ENCODE measurements at places on chromosomes 1 and 21.

DNA sequence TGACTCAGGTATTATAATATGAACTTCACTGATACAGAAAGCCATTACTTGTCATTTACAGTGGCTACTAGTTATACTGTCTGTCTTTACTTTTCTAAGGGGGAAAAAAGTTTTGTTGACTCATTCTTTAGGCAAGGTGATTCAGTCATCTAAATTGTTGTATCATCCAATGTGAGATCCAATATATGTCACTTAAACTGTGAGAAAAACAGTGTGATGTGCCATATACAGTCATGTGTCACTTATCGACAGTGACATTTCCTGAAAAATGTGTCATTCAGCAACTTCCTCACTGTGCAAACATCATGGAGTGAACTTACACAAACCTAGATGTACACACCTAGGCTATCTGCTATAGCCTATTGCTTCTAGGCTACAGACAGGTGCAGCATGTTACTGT is 57.6 kb downstream of the KCNK2 start:
- no peak for DNase-seq

GRCh38 chr1:223500560-223501425 is 107.6 kb downstream of the CCDC185 start:
- no peak for DNase-seq

GRCh38 chr1:59375321-59376220 is 78.7 kb downstream of the FGGY start:
- no peak for DNase-seq

DNA sequence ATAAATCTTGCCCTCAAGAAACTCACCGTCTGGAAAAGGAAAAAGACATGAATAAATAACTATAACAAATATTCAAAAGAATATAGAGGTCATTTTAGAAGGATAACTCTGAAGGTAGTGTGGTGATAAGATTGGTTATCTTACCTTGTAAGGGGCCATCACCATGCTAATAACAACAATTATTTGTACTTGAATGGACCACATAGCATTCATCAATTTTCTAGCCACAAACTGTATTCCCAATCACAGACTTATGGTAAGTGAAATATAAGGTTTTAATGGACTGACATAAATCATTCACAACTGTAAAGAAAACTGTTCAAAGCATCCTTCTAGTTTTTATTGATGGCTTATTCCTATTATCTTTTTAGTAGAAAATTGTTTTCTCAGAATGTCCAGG is 57.8 kb downstream of the HMCN1 start:
- no peak for DNase-seq

GRCh38 chr1:232274999-232275710 is 354.8 kb downstream of the SIPA1L2 start:
- no peak for DNase-seq

GRCh38 chr1:29209173-29209572 is 21.6 kb downstream of the MECR start:
- DNase-seq = no peak

GRCh38 chr21:19724081-19724480 is 1274.1 kb upstream of the NCAM2 start:
- DNase-seq = no peak

- DNase-seq = no peak
Observed at GRCh38 chr1:29875557-29876028, 639.3 kb downstream of the PTPRU start.

DNA sequence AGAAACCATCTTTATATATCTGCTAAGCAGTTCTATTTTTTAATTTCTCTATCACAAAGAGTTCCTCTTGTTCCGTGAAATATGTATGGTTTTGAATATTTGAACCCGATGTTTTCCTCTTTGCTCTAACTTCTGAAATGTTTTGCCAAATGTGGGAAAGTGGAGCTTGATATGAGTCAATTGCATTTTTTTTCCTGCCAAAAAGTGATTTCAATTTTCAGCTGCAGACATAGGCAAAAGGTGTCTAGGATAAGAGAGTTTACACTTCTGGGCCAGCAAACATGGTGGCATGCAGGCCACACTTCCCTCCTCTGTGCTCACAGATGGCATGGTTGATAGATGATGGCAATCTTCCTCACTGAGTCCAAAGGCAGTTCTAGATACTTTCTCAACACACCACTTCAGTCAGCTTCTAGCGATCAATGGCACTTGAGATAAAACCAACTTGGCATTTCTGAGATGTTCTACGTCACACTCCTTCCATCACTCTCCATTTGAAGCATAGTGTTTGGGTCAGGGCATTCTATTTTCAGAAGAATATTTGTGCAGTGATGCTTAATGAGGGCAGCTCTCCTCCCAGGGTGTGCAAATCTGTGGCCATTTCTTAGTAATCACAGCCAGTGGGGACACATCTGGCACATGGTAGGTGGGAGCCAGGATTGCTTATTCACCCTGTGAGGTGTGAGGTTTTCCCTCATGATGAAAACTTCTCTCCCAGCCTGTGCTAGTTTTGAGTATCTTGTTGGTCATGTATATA is 54.4 kb upstream of the SCAF4 start:
- DNase-seq = no peak

- DNase-seq = no peak
Observed at GRCh38 chr1:208136459-208137182, 107.6 kb downstream of the PLXNA2 start.

- DNase-seq = no peak
Observed at GRCh38 chr1:62398377-62398776, 38.5 kb upstream of the USP1 start.

- no peak for DNase-seq
Observed at GRCh38 chr1:2477791-2478499, 1.9 kb downstream of the PLCH2 start.

- DNase-seq = peak; percentile 13
Observed at GRCh38 chr1:38018864-38019343, 6.4 kb downstream of the UTP11 start.

GRCh38 chr1:3504151-3504821 is 49.8 kb downstream of the ARHGEF16 start:
- DNase-seq = no peak

- no peak for DNase-seq
Observed at GRCh38 chr1:245687636-245688535, 533.1 kb downstream of the KIF26B start.

- no peak for DNase-seq
Observed at GRCh38 chr1:198671136-198671535, 32.3 kb downstream of the PTPRC start.

- no peak for DNase-seq
Observed at GRCh38 chr1:91535441-91535840, 34.8 kb downstream of the CDC7 start.

DNA sequence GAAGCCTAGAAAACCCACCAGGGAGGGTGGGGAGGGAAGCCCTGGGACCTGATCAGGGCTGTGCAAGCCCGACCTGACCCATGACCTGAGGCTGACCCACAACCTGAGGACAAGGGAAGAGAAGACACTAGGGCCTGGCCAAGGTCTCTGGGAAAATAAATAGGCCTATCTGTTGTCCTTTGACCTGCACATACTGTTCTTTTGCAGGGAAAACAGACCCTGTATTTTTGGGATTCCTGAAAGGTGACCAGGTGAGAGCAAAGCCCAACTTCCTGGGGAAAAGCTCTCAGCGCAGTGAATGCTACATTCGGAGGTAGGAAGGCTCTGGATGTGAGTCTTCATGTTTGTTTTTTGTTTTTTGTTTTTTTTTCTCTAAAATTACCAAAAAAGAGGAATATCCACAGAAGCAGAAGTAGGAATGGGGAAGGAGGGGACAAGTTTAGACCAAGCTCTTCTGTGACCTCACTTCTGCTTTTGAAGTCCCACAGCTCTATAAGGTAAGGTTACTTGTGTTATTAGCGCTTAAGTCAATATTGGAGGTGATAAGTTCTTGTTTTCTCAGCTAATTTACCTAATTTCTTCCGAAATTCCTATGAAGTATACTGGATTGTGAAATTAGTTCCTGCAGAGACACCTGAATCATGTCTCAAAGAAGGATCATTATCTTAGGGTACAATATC is 26.2 kb upstream of the LYST start:
- DNase-seq = peak; percentile 80

- DNase-seq = no peak
Observed at GRCh38 chr21:43771698-43772424, 4.2 kb downstream of the CSTB start.

DNA sequence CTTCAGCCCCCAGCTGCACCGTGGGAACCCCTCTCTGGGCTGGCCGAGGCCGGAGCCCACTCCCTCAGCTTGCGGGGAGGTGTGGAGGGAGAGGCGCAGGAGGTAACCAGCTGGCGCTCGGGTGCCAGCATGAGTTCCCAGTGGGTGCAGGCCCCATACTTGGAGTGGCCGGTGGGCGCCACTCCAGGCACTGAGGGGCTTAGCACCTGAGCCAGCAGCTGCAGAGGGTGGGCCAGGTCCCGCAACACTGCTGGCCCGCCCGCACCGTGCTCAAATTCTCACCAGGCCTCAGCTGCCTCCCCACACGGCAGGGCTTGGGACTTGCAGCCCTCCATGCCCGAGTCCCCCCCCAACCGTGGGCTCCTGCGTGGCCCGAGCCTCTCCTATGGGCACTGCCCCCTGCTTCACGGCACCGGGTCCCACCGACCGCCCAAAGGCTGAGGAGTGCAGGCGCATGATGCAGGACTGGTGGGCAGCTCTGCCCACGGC is 47.2 kb downstream of the LRRC53 start:
- DNase-seq = no peak

DNA sequence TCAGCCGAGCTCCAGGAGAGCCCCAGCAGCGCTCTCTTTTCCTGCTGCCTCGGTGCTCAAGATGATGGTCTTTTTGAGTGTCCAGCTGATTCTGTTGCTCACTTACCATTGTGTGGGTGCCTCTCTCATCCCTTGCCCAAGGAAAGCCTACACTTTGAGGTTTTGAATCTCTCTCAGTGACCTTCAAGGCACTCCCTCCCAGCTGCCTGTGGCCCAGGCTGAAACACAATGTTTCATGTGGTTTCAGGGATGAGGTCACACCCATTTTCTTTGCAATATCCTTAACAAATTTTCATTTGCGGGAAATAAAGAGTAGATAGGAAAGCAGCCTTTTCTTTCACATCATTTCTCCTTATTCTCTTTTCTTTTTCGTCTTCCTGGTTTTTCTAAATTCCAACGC is 12.6 kb upstream of the MRPS14 start:
- no peak for DNase-seq

GRCh38 chr1:36350659-36351226 is 27.3 kb upstream of the EVA1B start:
- DNase-seq = peak; percentile 33

GRCh38 chr1:21818656-21819055 is 6.6 kb downstream of the LDLRAD2 start:
- no peak for DNase-seq

DNA sequence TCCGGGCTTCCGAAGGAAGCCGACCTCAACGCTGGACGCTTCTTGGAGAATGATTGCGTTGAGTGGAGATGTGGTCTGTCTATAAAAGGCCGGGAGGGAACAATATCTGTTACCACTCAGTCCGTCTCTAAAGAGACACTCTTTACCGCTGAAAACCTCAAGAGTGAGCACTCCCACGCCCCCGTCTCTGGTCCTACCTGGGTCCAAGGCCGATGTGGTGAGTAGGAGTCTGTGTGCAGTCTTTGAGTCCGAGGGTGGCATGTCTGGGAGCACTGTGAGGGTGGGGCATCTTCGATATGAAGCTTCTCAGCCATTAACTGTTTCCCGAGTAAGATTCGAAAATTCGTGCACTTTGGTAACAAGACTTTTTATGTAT is 576 bp downstream of the ZFP69 start:
- no peak for DNase-seq

GRCh38 chr1:4380564-4381168 is 273.7 kb upstream of the AJAP1 start:
- no peak for DNase-seq

DNA sequence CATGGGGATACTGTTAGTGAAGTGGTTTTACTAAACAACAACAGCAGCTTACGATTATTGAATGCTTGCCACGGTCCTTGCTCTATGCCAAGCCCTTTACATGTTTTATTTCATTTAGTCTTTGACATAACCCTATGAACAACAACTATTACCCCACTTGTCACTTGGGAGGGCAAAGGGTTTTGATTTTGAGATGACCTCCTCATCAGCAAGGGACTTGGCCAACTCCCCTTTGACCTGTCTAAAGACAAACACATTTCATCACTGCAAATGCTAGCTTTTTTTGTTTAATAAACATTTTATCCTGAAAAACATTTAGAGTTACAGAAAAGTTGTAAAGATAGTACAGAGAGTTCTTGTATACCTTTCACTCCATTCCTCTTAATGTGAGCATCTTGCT is 152.5 kb upstream of the WNT4 start:
- no peak for DNase-seq

DNA sequence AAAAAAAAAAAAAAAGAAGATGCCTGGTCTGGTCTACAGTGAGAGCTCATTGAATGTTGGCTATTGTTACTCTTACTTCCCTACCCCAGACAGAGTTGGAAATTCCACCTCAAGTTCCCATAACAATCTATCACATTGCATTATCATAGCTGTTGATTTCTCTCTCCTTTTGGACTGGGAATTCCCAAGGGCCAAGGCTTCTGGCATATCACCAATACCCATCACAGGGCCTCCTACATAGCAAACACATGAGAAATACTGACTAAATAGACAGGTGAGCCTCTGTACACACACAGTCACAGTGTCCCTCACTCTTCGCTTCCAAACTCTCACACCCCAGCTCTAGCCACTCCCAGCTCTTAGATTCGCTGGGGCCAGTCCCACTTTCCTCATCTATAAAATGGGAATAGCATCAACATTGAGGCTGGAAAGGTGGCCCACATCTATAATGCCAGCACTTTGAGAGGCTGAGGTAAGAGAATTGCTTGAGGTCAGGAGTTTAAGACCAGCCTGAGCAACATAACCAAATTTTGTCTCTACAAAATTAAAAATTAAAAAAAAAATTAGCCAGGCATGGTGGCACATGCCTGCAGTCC is 6.4 kb downstream of the PTAFR start:
- DNase-seq = no peak

GRCh38 chr1:221723018-221723847 is 18.7 kb downstream of the DUSP10 start:
- peak; percentile 83 for DNase-seq

DNA sequence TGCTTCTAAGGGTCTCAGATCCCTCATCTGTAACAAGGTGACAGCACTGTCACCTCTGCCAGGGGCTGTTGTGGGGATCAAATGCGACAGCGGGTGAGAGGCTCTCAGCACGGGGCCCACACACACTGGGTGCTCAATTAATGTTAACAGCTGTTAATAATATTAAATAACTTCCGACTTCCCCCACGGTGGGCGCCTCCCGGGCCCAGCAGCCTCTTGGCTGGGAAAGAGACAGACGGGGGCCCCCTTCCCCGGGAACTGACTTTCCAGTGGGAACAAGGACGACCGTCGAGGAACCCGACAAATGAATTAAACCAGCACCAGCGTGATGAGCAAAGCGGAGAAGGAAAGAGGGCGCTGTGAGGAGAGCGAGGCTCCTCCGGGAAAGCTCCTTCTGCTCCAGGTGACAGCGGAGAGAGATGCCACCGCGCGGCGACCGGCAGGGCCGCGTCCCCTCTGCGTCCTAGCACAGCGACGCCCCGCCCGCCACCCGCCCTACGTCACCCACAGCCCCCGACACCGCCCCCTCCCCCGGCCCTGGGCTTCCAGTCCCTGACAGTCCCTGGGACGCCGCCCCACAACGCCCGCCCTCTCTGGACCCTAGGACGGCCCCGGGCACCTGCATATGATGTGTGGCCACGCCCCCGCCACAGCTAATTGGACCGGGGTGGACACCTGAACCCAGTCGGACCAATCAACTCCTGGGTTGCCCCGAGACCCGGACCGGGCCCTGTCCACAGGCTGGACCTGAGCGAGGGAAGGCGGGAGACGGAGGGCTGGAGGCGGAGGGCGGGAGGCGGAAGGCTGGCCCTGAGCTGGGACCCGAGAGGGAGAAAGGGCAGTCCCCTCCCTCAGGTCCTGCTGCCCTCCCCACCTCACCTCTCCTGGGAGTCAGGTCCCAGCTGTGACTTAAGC is 38.2 kb downstream of the MATN1 start:
- DNase-seq = no peak

Measured in GF-D8 (cell line).